DMS53 (cell line): ENCODE measurements at places on chromosomes 3 and 15.

DNA sequence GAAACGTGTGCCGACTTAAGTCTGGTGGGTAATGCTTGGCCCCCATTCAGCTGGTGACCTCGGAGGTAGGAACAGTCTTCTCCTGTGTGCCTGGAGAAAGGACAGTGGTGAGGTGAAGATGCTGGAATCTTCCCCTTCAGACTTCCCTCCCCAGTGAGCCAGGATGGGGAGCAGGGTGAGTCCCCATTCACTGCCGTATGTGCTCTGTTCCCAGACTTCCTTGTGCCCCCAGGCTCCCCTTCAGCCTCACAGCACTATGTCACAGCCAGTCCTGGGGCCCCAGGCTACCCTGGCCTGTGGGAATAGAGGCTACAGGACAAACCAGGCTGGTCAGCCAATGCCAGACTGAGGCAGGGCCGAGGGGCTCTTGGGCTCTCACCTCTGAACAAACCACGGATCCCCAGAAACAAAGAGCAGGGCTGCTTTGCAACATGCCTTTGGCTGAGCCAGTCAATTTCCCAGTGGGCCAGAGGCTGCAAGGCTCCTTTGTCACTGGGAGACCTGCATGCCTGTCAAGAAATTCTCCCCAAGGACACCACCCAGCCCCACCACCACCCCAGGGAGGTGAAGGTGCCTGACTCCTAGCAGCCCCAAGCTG lies 31.8 kb upstream of the HHATL start:
- no peak for DNase-seq

GRCh38 chr15:90814191-90814821 lies 54.1 kb upstream of the FURIN start:
- DNase-seq = no peak

GRCh38 chr3:118525077-118525476 lies 509.6 kb downstream of the IGSF11 start:
- no peak for DNase-seq

DNA sequence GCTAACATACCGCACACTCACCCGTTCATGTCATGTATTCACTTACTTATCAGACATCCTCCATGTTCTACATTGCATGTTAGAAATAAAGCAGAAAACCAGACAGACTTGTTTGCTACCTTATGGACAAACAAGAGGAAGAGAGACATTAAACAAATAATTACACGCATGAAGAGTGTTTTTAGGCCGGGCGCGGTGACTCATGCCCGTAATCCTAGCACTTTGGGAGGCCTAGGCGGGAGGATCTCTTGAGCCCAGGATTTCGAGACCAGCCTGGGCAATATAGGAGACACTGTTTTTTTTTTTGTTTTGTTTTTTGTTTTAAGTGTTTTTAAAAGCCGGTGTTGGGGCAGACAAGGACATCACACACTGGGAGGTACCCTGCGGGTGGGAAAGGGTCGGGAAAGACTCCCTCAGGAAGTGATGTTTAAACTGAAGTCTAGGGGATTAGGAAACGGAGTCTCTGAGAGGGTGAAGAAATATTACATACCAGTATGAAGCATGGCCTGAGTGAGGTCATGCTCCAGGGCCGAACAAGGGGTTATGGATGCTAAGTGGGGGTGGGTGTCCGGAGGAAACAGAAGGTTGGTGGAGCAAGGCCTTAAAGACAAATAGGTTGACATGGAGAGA lies 2.1 kb upstream of the USP3 start:
- peak; percentile 96 for DNase-seq

GRCh38 chr3:20692675-20693074 lies 506.7 kb upstream of the SGO1 start:
- DNase-seq = no peak

- no peak for DNase-seq
Observed at GRCh38 chr3:179565496-179565895, 2.8 kb downstream of the ACTL6A start.
